Esophagus squamous epithelium (tissue), 5 donors: ENCODE measurements at places on chromosomes 12 and 14. TPM values are rescaled to one million over a fixed set of nuclear protein-coding genes. Genes with fewer than 3 reads are reported as not detected.

CLEC6A gene
- not detected for total RNA-seq

SCNN1A gene
- 88.9 TPM for total RNA-seq

BMAL2 gene
- total RNA-seq = 32.6 TPM

- no peak for DNase-seq
- H3K27me3 ChIP-seq = no peaks in the 10 kb centered on the region
- no peak overlapping the region for H3K4me3 ChIP-seq
- H3K4me1 ChIP-seq = no peaks in the 10 kb centered on the region
- H3K27ac ChIP-seq = no peak overlapping the region
Measured at GRCh38 chr14:106489112-106489881, 962.9 kb downstream of the TMEM121 start.

GRCh38 chr12:108109954-108110353 is 19.1 kb upstream of the WSCD2 start:
- DNase-seq = no peak
- H3K27ac ChIP-seq = no peak overlapping the region
- H3K27me3 ChIP-seq = no peaks in the 10 kb centered on the region
- H3K4me3 ChIP-seq = no peak overlapping the region
- no peaks in the 10 kb centered on the region for H3K36me3 ChIP-seq
- H3K4me1 ChIP-seq = peaks cover 14% of the 10 kb centered on the region

DNA sequence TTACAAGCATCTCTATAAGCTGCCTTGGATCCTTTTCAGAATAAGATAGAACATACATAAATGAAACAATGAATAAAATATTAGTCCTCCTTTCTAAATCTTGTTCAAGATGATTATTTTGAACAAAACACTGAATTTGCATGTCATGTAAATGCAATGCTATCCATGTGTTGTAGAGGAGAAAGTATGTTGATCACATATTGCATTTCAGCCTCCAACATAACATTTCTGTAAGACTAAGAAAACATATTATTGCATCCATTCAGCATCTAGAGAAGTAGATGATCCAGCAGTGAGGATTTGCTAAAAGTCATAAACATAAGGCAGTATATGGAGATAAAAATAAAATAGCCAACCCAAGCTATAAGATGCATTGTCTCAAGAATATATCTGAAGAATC is 172.6 kb downstream of the CPNE8 start:
- no peaks in the 10 kb centered on the region for H3K36me3 ChIP-seq
- H3K27ac ChIP-seq = no peak overlapping the region
- no peak for DNase-seq
- no peak overlapping the region for H3K4me3 ChIP-seq
- no peaks in the 10 kb centered on the region for H3K4me1 ChIP-seq

DNA sequence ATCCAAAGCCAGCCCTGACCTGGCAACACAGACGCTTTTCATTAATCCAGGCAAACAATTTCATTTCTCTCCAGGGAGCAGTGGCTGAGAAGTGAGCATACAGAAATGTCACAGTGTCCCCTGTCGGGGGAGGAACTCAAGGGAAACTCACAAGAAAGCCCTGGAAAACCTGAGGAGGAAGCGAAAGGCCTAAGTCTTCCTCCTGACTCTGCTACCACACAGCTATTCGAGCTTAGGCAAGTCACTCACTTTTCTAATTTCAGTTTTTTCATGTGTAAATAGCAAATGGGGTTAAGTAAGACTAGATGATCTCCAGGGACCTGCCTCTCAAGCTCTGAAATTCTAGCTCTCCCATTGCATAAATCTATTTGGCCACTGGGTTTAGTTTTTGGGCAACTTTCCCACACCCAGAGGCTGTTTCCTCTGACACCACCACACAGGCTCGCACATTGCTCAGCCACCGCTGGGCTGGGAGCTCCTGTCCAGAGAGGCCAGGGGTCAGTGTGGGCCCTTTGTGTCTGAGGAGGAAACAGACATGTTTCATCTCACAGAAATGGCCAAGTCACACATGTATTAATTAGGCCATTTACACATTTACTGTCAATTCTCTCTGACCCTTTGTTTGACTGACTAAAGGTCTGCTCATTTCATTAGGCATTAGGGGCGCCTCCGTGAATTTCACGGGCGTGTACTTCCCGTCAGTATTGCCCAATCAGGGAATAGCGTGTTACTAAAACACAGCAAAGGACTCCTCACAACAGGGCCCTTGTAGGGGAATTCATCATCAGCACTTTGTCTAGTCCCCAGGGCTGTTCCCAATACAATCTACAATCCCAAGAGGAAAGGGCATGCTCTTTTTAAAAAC is 9.8 kb upstream of the PNMA1 start:
- no peak for DNase-seq
- peaks cover 54% of the 10 kb centered on the region for H3K4me1 ChIP-seq
- H3K4me3 ChIP-seq = no peak overlapping the region
- H3K27ac ChIP-seq = peak overlapping the region; percentile 81

DNA sequence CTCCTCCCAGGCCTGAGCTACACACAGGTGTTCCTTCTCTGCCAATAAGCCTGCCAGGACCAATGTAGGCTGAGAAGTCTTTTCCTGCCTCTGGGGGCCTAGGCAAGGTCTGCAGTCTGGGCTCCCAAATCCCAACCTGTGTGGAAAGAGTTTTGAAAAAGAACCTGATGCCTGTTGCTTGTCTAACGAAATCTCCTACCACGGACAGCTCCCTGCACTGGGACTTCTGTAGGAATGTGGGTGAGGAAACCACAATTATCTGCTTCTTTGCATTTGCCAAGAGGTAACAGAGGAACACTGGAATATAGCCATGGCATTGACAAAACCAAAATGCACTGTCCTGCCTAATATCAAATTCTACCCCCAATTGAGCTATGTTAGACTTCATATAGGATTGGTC is 877.0 kb upstream of the TMEM132C start:
- no peak overlapping the region for H3K4me3 ChIP-seq
- no peaks in the 10 kb centered on the region for H3K27me3 ChIP-seq
- no peaks in the 10 kb centered on the region for H3K4me1 ChIP-seq
- H3K27ac ChIP-seq = no peak overlapping the region
- no peak for DNase-seq
- H3K36me3 ChIP-seq = no peaks in the 10 kb centered on the region

GRCh38 chr14:62077676-62078261 is 315.5 kb downstream of the SNAPC1 start:
- DNase-seq = no peak
- no peaks in the 10 kb centered on the region for H3K27me3 ChIP-seq
- no peak overlapping the region for H3K27ac ChIP-seq
- H3K4me3 ChIP-seq = no peak overlapping the region
- no peaks in the 10 kb centered on the region for H3K4me1 ChIP-seq
- H3K36me3 ChIP-seq = no peaks in the 10 kb centered on the region

- H3K4me1 ChIP-seq = no peaks in the 10 kb centered on the region
- no peak for DNase-seq
- no peaks in the 10 kb centered on the region for H3K27me3 ChIP-seq
- H3K36me3 ChIP-seq = no peaks in the 10 kb centered on the region
- no peak overlapping the region for H3K4me3 ChIP-seq
- no peak overlapping the region for H3K27ac ChIP-seq
Measured at GRCh38 chr14:95077345-95077744, 80.0 kb downstream of the DICER1 start.

GRCh38 chr12:5909560-5909959 is 35.5 kb downstream of the ANO2 start:
- H3K27ac ChIP-seq = no peak overlapping the region
- H3K27me3 ChIP-seq = no peaks in the 10 kb centered on the region
- no peaks in the 10 kb centered on the region for H3K4me1 ChIP-seq
- H3K36me3 ChIP-seq = no peaks in the 10 kb centered on the region
- DNase-seq = no peak

GRCh38 chr12:14769969-14770495 is 33.2 kb downstream of the WBP11 start:
- peaks cover 5% of the 10 kb centered on the region for H3K4me1 ChIP-seq
- H3K36me3 ChIP-seq = no peaks in the 10 kb centered on the region
- peak; percentile 67 for DNase-seq
- no peaks in the 10 kb centered on the region for H3K27me3 ChIP-seq

DNA sequence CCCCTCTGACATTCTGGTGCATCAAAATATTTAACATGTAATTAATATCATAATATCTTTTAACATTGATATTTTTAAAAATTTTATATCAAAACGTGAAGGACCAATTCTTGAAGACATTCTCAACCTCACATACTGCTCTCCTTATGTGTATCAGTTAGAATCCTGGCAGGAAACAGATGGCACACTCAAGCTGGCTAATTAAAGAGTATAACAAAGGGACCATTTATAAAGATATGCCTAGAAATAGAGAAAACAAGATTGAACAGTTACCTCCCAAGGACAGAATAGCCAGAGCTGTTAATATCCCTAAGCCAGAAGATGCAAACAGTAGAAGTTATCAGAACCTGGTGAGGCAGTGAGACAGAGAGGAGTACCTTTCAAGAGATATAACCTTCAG is 368.7 kb downstream of the NELL2 start:
- no peak overlapping the region for H3K27ac ChIP-seq
- no peaks in the 10 kb centered on the region for H3K36me3 ChIP-seq

DNA sequence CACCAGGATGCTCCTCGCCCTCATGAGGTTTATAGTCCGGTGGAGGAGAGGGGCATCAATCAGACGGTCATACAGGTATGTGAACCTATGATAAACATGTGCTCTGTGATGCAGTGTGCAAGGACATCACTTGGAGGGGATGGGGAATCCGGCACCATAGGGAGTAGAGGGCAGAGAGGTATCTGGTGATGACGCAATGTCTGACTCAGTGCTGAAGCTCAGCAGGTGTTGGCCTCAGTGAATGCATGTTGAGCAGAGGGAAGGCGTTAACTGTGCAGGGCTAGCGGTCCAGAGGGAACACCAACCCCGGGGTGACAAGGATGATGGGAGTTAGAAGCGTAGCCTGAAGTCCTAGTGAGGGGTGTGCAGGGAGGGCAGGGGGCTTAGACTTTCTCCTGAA is 200.9 kb downstream of the TMEM132C start:
- no peak for DNase-seq
- H3K4me1 ChIP-seq = no peaks in the 10 kb centered on the region
- no peaks in the 10 kb centered on the region for H3K36me3 ChIP-seq
- H3K27ac ChIP-seq = no peak overlapping the region

- H3K27me3 ChIP-seq = peaks cover 61% of the 10 kb centered on the region
- DNase-seq = no peak
- H3K4me3 ChIP-seq = peak overlapping the region; percentile 68
- H3K36me3 ChIP-seq = peaks cover 4% of the 10 kb centered on the region
Measured at GRCh38 chr12:113152835-113153814, 3.6 kb downstream of the CFAP73 start.

DNA sequence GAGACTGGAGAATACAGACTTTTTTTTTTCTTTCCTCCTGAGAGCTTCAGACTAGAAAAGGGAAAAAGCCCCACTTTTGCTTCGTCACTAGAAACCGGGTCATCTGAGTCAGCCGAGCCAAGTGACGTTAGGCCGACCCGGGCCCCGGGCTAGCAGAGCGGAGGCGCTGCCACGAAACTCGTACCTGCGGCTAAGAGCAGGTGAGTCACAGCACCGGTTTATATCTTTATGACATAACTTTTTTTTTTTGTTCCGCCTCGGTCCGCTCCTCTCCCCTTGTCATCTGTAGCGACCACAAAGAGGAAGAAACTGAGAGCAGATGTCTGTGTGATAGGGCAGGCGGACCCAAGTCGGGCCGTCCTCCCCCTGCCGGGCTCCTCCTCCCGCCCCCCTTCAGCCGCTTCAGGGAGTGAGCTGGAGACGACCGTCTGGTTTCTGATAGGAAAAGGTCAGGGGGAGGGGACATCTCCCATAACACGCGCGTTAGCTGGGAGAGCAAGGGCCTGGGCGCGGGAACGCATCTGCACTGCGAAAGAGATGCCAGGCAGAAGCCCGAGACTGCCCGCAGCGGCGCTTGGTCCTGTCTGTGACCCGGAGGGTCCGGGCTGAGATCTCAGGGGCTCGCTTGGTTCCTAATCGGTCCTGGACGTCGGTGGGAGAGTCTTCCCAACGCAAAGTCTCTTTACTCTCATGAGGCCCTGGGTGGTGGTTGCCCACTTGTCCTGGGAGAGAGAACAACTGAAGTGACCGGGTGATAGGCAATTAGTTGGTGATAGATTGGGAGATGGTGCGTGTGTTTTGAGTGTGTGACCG is 586 bp downstream of the TTC6 start:
- H3K4me1 ChIP-seq = peaks cover 32% of the 10 kb centered on the region

- no peak for DNase-seq
- H3K27me3 ChIP-seq = peaks cover 4% of the 10 kb centered on the region
- H3K4me1 ChIP-seq = no peaks in the 10 kb centered on the region
- peak overlapping the region; percentile 70 for H3K4me3 ChIP-seq
- peak overlapping the region; percentile 95 for H3K27ac ChIP-seq
Measured at GRCh38 chr12:76879710-76880518, 1.1 kb upstream of the CSRP2 start.

- H3K36me3 ChIP-seq = no peaks in the 10 kb centered on the region
- H3K27ac ChIP-seq = no peak overlapping the region
- no peaks in the 10 kb centered on the region for H3K4me1 ChIP-seq
- DNase-seq = no peak
- H3K27me3 ChIP-seq = no peaks in the 10 kb centered on the region
Measured at GRCh38 chr14:37083599-37083998, 88.8 kb downstream of the SLC25A21 start.
